ENCODE measurements at places on chromosomes 16 and 17.
A peak's percentile ranks its signal among the peaks of the same experiment; 100 is the strongest.

GRCh38 chr17:60473788-60474187, 51.5 kb downstream of the CHCT1 start:
- DNase-seq: no peak

DNA sequence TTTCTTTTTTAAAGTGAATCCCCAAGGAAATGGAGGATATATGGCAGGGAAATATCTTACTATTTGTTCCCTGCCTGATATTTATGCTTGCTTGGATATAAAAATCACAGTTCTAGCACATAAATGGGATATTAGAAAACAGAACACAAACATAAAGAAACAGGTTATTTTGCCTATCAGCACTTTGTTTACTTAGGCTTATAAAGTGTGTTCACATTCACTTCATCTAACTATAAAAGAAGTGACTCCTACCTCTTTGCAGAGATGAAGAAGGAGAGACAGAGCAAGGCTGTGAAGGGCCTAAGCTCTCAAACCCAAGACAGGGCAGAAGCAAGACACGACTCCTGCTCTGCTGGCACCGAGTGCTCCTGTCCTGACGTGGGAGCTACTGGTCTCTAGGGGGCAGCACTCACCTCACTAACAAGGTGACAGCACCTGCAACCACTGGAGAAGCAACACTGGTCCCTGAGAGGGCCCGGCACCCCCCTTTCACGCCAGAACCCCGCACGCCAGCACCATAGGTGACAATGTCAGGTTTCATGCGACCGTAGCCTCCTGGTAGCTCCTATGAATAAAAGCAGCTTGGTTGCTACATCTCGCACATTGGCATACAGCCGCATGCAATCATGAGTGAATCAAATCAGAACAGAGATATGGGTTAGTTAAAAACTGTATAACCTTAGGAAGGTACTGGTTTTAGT, 32.0 kb downstream of the MBTPS1 start:
- peak; percentile 63 for DNase-seq

DNA sequence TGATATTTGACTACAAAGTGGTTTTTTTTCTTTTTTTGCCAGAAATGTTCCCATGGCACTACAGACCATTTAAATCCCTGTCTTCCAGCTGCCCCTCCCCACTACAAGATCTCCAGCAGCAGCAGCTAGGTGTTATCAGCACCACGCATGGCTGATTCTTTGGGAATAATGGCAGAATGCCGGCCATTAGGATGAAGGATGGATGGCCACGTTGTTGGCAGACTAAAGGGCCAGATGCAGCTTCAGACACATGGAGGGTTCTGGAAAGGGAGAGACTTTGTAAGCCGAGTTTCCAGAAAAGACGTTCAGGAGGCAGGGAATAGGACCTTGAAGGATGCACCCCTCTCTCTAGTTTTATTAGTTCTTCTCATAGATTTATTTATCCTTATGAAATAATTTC, 10.3 kb upstream of the MED9 start:
- no peak for DNase-seq

GRCh38 chr17:41505809-41506767, 676 bp upstream of the KRT13 start:
- no peak for DNase-seq

DNA sequence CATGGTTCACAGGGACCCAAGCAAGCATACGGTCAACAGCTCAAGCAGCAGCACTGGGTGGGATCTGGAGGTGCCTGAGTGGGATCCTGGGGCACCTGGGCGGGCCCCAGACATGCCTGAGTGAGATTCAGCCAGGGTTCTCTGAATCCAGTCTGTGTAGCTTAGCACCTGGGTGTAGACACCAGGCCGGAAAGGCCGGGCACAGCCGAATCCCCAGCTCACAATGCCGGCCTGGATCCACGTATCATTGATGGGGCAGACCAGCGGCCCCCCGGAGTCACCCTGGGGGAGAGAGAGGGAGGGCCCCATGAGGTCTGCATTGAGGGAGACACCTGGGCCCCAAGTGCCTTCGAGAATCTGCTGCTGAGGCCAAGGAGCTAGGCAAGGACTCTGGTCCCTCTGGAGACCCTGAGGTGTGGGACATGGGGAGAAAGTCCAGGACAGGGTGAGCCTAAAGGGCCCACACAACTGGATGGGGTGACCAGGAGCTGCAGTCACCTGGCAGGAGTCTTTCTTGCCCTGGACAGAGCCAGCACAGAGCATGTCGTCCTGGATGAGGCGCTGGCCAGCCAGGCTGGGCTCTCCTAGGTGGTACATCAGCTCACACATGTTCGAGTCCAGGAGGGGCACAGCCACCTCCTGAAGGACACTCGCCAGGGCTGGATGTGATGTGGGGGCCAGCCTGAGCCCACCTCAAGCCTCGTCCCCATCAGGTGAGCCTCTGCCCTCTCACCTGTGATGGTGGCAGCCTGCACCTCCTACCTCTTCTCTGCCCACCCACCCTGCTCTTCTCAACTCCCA, 9.7 kb downstream of the ZG16B start:
- DNase-seq: no peak

- DNase-seq: no peak
Measured at GRCh38 chr16:72856797-72857196, 191.1 kb downstream of the ZFHX3 start.

- DNase-seq: no peak
Measured at GRCh38 chr17:33284022-33284421, 9.1 kb downstream of the ASIC2 start.

GRCh38 chr16:50198802-50199403, 45.8 kb downstream of the TENT4B start:
- no peak for DNase-seq

- DNase-seq: no peak
Measured at GRCh38 chr16:54284319-54284930, 2.2 kb downstream of the IRX3 start.

- no peak for DNase-seq
Measured at GRCh38 chr16:3012246-3012645, 477 bp upstream of the CLDN9 start.

DNA sequence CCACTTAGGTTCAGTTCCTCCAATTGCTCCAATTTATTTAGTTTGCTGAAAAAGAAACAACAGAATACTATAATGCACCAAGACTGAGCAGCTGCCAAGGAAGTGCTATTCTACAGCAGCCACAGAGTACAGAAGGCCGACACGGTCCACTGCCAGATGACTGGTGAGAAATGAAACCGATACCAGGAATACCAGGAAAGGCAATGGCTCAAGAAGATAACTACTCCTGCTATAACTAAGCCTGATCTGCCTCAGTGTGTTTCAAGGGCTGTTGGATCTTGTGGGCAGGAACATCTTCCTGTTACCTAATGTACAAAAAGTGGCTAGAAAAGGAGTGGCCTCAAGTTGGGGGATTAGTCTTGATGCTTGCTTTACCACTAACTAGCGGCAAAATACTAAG, 32.8 kb downstream of the MARVELD3 start:
- DNase-seq: no peak

DNA sequence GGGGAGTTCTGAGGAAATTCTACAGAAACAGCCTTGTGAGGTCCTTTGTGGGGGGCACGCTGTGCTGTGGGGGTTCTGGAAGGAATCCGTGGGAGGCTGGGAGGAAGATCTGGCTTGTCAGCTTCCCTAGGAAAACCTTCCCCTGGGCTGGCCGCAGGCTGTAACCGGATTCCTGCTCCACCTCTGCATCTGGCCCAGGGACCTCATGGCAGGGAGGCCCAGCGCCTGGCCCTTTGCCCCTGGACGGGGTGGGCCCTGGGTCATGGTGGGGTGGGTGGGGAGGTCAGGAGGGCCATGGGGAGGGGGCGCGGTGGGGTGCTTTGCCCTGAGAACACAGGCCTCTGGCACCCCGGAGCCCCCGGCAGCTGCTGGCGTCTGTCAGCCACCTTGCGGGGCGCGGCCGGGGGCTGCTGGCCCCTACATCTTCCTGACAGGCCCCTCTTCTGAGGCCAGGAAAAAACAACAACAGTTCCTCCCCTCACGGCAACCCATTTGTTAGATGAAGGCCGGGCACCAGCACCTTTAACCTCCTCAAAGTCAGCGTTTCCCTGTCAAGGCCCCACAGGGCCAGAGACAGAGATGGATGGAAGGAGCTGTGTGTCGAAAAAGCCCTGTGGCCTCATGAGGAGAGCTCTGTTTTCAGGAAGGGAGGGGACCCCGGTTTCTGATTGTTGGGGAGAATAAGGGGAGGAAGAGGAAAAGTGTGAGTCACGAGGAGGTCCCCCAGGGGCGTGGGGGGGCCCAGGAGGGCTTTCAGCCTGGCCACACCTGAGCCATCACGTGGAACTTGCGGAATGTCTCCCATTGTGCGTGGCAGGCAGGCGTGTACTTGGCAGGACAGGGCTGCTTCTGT, 3.6 kb upstream of the MEOX1 start:
- no peak for DNase-seq

- no peak for DNase-seq
Measured at GRCh38 chr16:77206533-77206932, 7.3 kb downstream of the SYCE1L start.

DNA sequence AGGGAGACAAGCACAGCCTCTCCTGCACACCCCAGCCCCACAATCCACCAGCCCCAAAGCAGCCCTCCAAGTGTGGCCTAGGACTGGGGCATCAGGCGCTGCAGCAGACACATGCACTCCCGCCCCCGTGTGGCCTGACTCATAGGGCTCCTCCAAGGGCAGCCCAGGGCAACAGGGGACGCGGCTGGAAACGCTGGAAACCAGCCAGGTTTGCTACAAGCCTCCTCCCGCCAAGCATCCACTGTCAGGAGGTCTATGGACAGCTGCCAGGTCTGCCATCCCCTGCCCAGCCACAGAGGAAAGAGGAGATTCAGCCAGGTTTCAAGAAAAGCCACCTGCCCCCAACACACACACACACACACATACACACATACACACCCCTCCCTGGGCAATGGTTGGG, 25.8 kb downstream of the SRCIN1 start:
- DNase-seq: no peak

DNA sequence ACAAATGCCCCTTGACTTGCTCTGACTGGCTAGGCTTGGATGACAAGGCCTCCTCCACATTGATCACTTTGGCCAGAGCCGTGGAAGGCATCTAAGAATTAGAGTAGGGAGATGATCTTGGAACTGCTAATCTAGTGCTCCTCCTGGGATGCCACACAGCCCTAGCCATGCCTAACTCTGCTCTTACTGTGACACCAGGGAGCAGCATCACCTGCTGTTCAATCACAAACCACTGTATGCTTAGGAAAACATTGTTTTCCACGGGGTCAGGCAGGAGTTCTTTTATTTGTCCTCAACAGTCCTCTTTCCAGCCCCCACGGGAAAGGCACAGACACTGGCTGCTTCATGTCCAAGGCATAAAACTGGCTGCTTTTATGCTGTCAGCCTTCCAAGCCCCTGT, 46.3 kb downstream of the C16orf78 start:
- no peak for DNase-seq

DNA sequence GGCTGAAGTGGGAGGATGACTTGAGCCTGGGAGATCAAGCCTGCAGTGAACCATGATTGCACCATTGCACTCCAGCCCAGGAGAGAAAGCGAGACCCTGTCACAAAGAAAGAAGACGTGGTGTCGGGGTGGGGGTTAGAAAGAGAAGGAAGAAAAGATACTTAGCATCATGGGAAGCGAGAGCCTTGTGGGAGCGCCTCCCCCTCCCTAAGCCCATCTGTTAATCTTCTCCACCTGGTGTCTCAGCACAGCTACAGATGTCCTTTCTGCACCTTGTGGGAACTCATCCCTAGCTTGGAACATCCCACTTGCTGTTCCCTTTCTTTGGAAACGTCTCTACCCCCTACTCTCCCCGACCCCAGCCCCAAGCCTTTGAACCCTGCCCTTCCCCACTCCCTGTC, 6.0 kb downstream of the ZNF688 start:
- DNase-seq: no peak

GRCh38 chr16:89994389-89994720, 24.9 kb downstream of the DBNDD1 start:
- no peak for DNase-seq

DNA sequence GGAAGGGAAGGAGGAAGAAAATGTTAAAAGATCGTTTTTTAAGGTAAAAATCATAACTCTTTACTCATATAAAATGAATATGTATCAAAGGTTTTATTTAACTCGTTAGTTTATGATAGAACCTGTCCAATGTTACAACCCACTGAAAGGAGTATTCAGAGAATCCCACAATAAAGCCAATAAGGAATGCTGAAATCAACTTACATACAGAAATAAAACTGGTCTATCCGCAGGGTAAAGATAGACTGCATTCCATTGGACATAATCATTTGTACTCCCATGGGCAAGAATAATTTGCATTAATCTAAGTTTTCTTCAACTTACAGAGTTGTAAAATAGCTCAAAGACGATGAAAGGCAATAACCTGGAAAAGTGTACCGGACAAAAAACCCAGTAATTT, 17.9 kb upstream of the BEAN1 start:
- no peak for DNase-seq

- DNase-seq: no peak
Measured at GRCh38 chr17:31623990-31624389, 232.5 kb downstream of the RAB11FIP4 start.

GRCh38 chr17:76998839-76999238, 130.6 kb downstream of the MGAT5B start:
- DNase-seq: no peak

GRCh38 chr17:29158488-29159275, 21.5 kb downstream of the MYO18A start:
- DNase-seq: no peak

- peak; percentile 79 for DNase-seq
Measured at GRCh38 chr17:36591434-36592315, at the start of gene DHRS11. Gene DHRS11 (plus strand): TSS chr17:36591879. CDS start chr17:36592010, 131 bp downstream.

GRCh38 chr16:89922477-89922883, 662 bp upstream of the TUBB3 start:
- no peak for DNase-seq

GRCh38 chr17:59752446-59752845, 45.0 kb downstream of the VMP1 start:
- DNase-seq: no peak

GRCh38 chr16:85027958-85028684, 526 bp downstream of the KIAA0513 start:
- no peak for DNase-seq

DNA sequence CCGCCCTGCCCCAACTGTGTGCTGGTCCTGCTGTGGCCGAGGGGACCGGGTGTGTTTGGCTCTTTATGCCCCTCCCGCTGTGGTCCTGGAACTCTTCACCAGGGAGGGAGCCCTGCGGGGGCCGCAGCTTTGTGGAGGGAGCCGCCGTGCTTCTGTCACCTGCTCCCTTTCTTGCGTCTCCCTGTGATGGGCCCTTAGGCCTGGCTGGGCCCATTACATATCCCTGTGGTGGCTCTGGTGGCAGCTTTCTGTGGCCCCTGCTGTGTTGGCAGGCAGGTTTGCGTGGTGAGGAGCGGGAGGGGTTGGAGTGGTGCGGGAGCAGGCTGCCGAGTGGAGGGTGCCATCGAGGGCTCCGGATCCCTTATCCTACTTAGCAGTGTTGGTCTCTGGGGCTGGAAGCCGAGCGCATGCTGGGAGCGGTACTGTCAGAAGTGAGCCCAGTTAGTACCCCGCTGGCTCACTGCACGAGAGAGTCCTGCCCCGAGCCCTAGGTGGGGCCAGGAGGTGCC, 60.4 kb downstream of the PDPK1 start:
- no peak for DNase-seq

- no peak for DNase-seq
Measured at GRCh38 chr17:40454613-40454995, 11.4 kb downstream of the IGFBP4 start.
